ENCODE measurements at places on chromosomes 13 and 19.

DNA sequence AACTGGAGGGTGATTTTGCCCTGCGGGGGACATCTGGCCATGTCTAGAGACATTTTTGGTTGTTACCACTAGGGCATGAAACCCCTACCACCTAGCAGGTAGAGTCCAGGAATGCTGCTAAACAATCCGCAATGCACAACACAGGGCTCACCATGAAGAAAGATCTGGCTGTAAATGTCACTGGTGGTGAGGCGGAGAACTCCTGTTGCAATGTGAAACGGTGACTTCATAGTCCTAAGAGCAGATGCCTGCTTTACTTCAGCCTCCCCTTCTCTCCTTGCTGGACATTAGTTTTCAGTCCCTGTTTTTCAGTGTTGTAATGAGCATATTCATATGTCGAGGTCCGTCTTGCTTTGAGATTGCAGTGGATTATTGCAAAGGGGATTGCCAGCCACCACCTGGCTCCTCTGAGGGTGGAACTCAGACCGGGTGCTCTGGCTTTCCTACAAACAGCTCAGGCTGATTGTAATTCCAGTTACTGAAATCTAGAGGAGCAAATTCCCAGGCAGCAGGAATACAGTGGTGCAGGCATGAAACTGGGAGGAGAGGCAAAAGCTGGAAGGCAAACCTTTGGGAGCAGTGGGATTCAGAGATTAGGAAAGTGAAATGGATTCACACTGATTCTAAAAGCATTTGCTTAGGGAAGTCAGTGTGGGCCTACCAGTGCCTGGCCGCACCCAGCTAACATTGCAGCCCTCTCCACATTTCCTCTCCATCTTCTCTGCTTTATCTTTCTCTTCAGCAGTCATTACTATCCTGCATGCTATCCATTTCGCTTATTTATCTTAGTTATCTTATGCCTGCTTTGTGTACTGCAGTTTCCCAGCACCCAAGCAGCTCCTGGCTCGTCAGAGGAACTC lies 76.1 kb upstream of the PCDH8 start:
- DNase-seq, result no peak

GRCh38 chr13:25699056-25699455 lies 327.3 kb downstream of the ATP8A2 start:
- DNase-seq, result no peak

GRCh38 chr13:66657165-66657881 lies 572.8 kb downstream of the PCDH9 start:
- DNase-seq, result peak; percentile 90

DNA sequence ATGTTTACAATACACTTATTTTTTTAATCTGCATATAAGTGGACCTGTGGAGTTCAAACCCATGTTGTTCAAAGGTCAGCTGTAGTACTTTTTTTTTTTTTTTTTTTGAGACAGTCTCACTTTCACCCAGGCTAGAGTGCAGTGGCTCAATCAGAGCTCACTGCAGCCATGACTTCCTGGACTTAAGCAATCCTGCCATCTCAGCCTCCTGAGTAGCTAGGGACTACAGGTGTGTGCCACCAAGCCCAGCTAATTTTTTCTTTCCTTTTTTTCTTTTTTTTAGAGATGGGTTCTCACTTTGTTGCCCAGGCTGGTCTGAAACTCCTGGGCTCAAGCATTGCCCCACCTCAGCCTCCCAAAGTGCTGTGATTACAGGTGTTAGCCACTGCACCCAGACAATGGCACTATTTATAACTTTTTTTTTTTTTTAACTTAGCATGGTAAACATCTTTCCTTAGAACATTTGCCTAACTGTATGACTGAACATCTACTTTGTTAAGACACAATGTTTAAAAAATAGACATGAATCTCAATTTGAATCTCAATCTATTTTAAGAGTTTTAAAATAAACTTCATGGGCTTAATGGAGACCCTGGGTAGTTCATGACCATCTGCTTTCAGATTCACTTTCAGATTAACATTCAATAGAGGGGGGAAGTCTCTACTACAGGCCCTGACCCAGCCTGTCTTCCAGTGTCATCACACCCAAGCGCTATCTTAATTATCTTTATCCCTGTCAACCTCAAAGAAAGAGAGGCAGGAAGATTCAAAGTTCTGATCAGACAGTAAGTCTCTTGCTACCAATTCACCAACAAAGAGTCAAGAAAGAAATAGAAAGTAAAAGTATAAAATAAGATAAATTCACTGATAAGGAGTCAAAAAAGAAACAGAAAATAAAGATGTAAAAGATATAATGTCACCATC lies 97.7 kb upstream of the DOCK9 start:
- no peak for DNase-seq

GRCh38 chr13:26202365-26202972 lies 19.6 kb downstream of the RNF6 start:
- DNase-seq, result no peak

- DNase-seq, result no peak
These were observed 6.6 kb upstream of the CDX2 start for GRCh38 chr13:27975564-27976361.

- no peak for DNase-seq
These were observed 3.4 kb upstream of the RFX2 start for GRCh38 chr19:6113616-6114188.

DNA sequence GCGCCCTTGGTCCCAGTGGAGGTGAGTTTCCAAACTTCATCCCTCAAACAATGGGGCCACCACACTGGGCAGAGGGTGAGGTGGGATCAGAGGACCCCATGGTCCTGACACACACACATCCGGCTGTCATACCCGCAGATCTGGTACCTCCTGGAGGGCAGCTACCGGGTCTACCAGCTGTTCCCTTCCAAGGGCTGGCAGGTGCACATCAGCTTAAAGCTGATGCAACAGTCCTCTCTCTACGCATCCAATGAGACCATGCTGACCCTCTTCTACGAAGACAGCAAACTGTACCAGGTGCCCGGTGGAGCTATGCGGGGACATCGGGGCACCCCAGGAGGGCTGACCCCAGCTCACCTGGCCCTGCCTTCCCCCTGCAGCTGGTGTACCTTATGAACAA lies 14.0 kb upstream of the PSMD8 start:
- DNase-seq, result no peak

DNA sequence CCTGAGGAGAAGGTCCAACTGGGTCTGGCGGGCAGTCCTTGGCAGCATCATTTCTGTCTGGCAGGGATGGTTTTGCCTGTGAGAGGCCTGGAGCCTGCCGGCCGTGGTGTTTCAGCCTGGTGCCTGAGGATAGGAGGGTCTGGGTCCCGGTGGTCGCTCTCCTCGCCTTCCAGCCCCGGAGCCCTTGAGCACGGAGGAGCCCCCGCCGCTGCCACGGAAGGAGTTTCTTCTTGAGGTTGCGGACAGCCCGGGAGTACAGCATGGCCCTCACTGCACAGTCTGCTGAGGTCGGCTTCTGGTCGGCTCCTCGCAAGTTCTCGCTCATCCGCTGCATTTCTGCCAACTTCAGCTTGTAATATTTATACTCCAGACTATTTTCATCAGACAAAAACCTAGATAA lies 23.4 kb downstream of the SUGP2 start:
- DNase-seq, result no peak

GRCh38 chr13:20526664-20527063 lies 1.0 kb upstream of the CRYL1 start:
- DNase-seq, result no peak

DNA sequence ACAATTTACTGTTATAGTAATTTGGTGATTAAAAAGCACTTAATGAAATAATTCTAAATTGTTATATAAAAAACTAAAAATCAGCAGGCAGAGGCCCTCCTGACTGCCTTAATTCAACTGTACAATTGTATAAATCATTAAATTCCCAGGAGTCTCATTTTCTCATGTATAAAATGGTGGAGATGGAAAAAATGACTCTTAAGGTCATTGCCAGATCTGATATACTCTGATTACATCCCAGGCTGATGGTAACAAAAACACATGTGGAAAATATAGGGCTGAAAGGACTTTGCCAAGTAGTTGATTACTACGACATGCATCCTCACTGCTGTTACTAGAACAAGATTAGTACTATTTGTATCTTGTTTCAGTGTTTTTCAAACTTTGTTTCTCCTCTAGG lies 1020.0 kb upstream of the SLC10A2 start:
- no peak for DNase-seq

DNA sequence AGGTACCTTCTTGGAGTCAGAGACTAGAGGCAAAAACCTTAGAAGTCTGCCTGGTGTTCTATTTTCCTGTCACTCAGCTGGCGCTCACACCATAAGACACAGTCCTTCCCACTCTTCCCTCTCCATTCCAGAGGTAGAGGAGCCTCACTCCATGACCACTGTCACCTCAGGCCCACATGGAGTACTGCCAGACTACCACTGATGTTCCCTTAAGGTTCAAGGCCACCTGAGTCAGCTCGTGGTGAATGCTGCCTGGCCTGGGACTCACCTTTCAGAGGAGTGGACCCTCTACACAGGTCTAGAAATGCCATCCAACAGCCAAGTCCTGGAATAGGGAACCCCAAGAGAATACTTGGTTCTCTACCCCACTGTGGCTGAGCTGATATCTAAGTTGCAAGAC lies 29.9 kb downstream of the RGCC start:
- DNase-seq, result no peak

DNA sequence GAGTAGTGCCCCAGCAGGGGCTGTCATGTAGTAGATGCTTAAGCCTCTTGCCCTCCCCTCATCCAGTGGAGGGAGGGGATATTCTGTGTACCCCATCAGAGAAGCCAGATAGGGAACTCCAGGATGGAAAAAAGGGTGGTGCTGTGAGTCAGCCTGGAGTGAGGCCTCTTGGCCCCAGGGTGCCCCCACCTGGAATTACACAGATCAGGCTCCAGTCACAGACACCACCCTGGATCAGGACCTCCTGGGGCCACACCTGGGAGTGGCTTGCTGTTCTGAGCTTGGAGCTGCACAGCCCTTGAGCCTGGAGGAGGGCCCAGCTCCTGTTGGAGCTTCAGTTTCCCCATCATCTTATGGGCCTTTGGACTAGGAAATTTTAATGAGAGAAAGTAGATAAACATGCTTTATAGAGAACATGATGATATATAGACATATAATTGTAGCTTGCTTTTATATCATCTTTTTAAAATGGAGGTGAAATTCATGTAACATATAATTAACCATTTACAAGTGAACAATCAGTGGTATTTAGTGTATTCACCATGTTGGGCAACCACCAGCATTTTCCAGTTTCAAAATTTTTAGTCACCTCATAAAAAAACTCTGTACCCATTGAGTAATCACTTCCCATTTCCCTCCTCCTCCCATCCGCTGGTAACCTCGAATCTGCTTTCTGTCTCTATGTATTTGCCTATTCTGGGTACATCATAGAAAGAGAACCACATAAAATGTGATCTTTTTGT lies 24.6 kb downstream of the CYP4F22 start:
- DNase-seq, result no peak

GRCh38 chr13:99218969-99219368 lies 18.3 kb downstream of the UBAC2 start:
- no peak for DNase-seq

DNA sequence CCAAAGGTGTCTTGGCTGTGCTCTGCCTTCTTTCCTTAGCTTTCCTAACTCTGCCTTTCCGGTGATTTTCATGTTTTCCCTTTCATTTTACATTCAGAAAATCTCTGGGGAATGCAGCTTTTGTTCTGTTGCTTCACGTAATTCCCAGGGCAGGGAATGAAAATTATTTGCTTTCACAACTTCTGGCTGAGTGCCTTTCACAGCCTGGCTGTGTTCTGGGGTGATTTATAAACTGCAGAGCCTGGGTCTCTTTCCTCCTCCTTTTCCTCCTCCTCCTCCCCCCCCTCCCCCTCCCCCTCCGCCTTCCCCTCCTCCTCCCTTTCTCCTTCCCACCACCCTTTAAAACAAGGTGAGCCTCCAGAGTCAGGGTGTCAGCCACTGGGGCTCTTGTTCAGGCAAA lies 84.3 kb downstream of the RNASEH2B start:
- peak; percentile 8 for DNase-seq

- no peak for DNase-seq
These were observed 1312.4 kb downstream of the PCDH9 start for GRCh38 chr13:65917731-65918130.

DNA sequence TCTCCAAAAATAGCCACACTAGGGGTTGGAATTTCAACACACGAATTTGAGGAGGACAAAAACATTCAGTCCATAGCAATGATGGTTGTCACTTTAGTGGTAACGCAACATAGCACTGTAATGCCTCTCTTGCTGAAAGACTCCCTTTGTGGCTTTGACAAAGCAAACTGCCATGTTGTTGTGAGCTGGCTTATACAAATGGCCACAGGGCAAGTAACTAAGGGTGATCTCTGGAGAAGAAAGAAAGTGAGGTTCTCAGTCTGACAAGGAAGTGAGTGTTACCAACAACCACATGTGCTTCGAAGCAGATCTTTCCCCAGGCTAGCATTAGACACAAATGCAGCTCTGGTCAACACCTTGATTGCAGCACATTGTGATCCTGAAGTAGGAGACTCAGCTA lies 79.1 kb upstream of the PCDH17 start:
- DNase-seq, result no peak

DNA sequence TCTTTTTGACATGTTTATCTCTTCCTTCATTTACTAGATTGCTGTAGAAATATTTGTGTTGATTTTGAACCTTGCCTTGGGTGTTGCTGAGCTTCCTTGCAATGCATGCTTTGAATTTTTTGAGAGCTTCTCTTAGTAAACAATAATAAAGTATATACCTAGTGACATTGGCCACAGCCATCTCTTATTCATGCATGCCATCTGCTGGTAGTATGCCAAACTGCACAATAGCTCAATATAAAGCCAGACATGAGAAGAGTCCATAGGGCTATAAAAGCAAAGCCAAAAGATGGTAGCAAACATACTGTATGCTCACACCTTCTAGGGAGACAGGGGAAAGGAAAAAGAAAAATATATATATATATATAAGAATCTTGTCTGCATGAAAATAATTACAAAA lies 18.9 kb upstream of the ZSCAN5A start:
- DNase-seq, result peak; percentile 48

- DNase-seq, result no peak
These were observed 74.2 kb downstream of the COL4A1 start for GRCh38 chr13:110232756-110233155.

DNA sequence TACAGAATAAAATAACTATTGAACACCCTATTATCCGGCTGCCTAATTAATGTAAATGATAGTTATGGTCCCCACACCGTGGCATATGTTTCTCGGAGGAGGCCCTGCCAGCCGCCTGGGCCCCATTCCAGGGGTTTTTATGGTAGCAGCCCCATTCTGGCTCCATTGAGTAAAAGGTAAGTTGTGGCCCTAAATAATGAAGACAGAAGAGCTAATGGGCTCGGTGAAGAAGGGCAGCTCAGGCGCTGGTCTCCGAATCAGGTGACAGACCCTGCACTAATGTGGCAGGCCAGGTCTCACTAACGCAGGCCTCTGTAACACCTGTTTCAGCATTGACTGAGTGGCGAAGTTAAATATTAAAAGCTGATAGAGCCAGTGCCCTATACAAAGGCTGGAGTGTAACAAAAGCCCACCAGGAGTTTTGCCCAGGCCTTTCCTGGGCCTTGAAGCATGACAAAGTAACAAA lies 19.1 kb downstream of the POP4 start:
- DNase-seq, result no peak

Measured in myocyte (in vitro differentiated cells).